ENCODE measurements at places on chromosomes 2 and 18.

DNA sequence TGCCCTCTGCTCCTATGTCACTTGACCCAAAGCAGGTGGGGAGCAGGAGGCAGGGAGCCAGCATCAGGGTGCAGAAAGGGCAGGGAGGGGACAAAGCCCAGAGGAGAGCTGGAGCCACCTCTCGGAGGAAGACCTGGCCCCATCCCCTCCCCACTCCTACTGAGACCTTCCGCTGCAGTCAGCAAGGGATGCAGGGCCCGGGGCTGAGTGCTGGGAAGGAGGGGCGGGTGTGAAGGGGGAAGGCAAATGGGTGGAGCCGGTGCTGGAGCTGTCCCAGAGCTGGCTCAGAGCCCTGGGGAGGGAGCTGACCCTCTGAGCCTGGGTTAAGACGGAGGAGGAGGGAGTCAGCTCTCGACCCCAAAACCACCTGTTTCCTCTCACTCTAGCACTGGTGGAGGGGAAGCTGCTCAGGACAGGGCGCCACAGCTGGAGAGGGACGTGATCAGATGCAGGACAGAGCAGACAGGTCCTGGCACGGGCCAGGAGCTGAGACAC is 33.8 kb downstream of the HS1BP3 start:
- no peak for DNase-seq

GRCh38 chr2:42068571-42069178 is 20.9 kb downstream of the PKDCC start:
- no peak for DNase-seq

GRCh38 chr18:10020171-10020570 is 106.4 kb downstream of the VAPA start:
- no peak for DNase-seq

GRCh38 chr2:112997151-112997550 is 8.1 kb upstream of the IL36A start:
- no peak for DNase-seq

DNA sequence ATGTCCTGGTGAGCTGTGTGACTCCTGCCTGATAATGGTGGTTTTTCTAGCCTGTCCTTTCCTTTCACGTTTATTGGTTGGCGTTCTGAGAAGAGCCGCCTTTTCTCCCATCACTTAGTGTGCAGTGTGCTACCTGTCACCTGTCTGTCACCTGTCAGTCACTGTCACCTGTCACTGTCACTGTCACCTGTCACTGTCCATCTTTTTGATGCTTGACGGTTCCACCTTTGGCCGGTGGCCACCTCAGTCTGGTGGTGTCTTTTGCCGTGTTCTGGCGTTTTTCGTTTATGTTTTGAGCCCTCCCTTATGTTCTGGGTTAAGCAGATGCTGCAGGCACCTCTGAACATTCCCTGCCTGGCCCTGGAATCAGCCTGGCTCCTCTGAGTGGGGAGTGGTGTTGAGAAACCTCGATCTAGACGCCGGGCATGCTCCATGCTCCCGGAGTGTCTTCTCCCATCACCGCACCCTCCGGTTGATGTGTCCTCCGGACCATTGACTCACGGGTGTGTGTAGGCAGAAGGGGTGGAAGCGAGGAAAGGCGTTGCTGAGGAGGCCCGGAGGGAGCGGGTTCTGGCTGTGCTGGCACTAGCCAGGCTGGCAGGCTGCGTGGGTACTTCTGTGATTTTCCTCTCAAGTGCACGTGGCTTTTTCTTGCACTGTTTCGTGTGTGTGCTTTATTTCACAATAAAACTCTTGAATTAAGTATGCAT is 20.7 kb downstream of the DTYMK start:
- no peak for DNase-seq

DNA sequence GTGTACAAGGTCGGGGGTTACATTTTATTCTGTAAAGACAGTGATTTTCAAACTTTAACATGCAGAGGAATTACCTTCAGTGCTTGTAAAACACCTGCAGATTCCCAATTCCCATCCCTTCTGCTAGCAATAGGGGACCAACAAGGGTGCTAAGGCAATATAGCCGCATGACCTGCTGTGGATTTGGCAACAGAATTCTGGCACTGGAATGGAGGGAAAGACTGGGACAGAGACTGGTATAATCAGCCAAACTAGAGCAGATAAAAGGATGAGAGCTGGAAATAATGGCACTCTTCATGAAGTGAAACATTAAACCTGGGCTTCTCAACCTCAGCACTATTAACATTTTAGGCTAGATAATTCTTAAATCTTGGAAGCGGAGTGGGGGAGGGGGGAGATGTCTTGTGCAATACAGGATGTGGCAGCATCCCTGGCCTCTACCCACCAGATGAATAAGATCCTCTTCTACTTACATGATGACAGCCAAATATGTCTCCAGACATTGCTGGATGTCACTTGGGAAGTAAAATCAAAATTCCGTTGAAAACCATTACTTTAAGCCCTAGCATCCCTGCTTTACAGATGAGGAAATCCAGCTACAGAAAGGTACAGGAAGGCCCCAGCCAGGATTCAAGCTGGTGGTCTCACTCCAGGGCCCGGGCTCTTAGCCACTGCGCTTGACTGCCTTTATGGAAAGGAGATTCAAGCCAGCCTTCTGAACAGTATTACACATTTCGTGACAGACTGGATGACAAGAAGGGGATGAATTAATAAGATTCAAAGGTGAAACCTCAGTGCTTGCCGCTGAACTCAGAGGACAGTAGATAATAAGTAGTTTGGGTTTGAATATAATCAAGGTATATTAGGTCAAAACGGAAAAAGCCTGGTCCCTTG is 1.7 kb downstream of the EVA1A start:
- no peak for DNase-seq

GRCh38 chr2:42036413-42036812 is 11.4 kb upstream of the PKDCC start:
- DNase-seq = no peak

- no peak for DNase-seq
Measured at GRCh38 chr2:237874585-237875161, 15.2 kb downstream of the RAMP1 start.

- DNase-seq = no peak
Measured at GRCh38 chr2:112310906-112311305, 35.5 kb downstream of the ZC3H6 start.

DNA sequence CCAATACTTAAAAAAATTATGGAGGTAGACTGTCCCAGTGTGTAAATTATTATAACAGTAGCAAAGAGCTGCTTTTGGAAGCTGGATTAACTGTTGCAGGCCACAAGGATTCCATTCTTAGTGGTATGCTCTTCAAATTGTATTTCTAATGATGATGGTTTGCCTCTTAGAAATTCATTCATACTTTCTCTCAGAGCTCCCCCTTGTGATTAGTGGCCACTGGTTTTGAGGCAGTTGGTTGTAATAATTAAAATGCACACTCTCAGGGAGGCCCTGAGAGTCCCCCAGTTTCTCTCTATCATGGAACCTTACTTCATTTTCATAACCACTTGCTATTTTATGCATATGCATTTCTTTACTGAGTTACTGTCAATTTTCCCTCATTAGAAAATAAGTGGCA is 122.5 kb downstream of the PLA2R1 start:
- DNase-seq = peak; percentile 13

GRCh38 chr2:124081154-124081716 is 56.1 kb downstream of the CNTNAP5 start:
- DNase-seq = no peak

DNA sequence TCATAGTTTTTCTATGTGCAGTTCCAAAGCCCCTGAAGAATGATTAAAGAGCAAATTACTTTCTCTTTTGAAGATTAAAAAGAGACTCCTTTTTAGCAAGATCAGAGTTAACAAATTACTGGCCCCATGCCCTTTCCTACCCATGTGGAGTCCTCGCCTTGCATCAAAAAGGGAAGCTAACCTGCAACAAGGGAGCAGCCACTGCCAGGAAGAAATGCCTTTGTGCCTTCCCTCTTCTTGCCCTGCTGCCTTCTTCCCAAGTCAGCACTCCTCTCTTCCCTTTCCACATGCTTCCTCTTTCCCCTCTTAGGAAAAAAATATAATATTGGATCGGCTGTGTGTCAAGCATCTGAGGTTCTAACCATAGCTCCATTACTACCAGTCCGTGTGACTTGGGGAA is 37.1 kb upstream of the CYP1B1 start:
- no peak for DNase-seq

DNA sequence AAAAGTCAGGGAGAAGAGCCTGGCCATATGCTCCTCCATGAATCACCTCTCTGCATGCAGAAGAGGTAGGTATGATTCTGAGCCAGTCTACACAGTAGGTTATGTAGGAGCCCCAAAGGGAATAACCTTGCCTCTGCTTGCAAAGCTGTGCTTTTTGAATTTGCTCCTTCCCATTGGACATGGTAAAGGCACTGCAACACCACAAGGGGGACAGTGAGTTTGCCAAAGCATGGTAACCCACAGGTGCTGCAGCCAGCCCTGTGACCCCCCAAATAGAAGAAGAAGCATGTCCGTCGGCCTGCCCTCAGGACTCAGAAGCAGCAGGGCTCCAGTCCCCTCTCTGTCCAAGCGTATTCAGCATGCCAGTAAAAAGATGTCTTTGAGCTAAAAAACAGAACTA is 51.0 kb upstream of the BCL2L11 start:
- no peak for DNase-seq

DNA sequence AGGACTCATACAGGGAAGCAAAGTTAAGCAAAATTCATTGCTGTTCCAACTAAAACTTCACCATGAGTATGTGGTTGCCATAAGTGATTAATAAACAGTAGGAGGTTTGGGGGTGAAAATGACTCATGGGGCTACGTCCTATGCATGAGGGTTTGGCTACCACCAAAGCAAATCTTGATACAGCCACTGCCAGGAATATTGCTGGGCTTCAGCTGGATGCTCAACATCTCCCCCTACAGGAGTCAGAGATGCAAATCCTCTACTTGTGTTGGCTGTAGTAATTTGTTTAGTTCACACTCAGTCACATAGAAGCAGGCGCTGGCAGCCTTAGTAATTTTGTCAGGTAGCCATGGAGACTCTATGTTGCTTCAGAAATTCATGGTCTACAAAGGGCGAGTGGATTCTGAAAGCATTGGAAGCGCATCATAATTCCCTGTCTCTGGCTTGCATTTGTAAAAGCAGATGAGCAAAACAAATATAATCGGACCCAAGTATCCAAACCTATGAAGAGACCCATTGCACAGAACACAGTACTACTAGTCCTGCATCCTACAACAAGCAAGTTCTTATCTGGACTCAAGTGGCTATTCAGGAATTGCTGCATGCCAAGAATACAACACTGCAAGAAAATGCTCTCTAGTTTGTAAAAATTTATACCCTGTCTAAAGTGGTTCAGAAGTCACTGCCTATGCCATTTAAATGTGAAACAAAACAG is 76.0 kb downstream of the CD28 start:
- peak; percentile 39 for DNase-seq

- no peak for DNase-seq
Measured at GRCh38 chr2:159044804-159045286, 76.4 kb downstream of the TANC1 start.

DNA sequence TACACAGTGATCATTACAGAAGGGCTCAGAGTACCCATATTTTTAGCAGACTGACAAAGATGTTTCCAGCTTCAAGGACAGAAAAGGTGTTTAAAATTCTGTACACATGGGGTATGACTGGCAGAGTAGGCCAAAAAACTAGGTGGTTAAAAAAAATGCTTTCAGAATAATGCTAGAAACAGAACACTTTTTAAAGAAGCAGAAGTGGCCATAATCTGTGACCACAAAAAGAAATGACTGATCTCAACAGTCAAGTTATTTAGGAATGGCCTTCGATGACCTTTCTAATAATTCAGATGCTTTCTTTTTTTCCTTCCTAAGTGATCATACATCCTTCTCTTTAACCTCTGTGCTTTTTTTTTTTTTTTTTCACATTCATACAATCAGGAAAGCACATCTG is 4.1 kb upstream of the AQP4 start:
- DNase-seq = no peak

DNA sequence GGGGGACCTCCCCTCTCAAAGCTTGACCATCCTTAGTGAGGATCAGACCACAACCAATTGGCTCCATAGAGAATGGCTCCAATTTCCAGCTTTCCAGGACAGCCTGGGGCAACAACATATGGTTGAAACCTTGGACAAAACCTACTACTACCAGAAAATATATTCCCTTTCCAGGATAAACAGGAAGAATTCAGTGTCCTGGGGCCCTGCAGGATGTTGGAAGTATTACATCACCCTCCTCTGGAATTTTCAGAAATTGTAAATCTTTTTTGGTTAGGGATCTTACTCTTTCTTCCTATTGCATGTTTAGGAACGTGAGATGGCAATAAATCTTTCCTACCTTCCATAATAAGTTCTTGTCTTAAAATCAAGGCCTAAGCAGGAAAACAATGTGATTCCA is 158.9 kb upstream of the MEIS1 start:
- no peak for DNase-seq

DNA sequence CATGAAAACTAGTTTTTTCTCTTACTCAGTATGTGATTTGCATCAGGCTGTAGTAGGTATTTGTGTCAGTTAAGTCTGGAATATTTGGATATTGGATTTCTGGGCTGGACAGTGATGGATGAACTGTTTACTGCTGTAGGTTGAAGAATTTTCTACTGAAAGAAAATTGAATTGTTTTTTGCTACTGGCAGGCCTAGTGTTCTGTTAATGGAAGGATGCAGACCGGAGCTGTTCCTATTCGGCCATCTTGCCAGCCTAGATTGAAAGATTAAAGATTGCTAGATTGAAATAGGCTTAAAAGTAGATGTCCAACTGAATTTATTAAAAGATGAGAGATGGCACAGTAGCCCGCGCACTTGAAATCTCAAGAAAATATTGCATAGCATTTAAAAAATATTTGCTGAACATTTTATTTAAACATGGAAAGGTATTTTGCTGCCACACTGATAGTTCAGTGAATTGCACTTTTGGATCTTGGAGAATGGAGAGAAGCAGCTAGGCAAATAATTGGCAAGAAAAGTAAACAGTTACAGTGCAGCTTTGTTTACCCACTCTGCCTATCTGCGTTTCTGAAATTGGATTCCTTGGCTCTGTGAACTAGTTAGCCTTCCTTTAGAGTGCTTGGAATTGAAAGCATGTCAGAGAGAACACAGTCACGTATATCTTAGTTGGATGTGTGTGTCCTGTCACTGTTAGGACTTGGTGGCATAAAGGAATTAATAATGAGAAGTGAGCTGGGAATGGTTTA is 54.1 kb downstream of the EPB41L5 start:
- DNase-seq = no peak

- peak; percentile 47 for DNase-seq
Measured at GRCh38 chr2:177547122-177547521, 154.5 kb downstream of the AGPS start.

DNA sequence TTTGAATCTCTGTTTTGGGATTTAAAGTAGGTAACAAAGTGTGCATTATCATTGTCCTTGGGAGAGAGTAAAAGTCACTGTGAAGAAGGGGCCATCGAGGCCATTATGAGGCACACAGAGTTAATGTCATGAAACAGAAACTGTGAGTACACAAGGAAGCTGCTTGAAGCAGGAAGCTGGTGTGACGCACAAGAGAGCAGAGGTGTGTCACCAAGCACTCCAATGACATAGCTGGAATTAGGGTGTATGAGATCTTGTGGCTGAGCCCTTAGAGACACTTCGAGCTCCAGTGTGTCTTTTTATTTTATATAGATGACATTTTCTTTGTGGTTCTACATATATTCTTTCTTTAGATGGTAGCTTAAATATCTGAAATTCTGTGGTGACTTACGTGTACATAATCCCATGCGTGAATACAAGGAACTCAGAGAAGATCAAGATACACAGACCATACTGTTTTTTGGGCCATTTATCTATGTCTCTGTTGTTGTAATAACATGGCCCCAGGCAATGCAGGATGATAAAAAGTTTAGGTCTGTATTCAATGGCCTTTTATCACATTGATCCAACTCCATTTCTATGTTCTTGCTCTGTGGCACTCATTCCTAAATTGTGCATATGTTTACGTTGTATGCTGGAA is 164.7 kb upstream of the FAM98A start:
- DNase-seq = no peak
